ENCODE measurements at places on chromosomes 6 and 20.
A peak's percentile ranks its signal among the peaks of the same experiment; 100 is the strongest.

- DNase-seq = no peak
Measured at GRCh38 chr20:57620274-57620990, at the start of gene ZBP1. Gene ZBP1 (minus strand): TSS chr20:57620426. CDS start chr20:57620295, 131 bp downstream.

DNA sequence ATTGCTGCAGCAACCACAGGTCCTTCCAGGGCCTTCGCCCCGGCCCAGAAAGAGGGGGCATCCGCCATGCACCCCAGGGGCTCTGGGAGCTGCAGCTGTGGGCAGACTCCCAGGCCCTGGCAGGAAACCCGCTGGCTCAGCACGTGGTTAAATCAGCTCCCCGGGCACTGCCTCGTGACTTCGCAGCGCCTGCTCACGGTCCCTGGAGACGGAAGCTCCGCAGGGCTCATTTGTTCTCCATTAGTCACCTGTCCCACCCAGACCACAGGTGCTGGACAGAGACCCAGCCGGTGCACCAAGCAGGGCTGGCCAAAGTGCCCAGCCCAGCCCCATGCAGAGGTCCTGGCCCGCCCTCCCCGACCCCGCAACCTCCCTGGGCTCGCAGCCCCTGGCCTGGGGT, 14.7 kb downstream of the KCNQ2 start:
- no peak for DNase-seq

DNA sequence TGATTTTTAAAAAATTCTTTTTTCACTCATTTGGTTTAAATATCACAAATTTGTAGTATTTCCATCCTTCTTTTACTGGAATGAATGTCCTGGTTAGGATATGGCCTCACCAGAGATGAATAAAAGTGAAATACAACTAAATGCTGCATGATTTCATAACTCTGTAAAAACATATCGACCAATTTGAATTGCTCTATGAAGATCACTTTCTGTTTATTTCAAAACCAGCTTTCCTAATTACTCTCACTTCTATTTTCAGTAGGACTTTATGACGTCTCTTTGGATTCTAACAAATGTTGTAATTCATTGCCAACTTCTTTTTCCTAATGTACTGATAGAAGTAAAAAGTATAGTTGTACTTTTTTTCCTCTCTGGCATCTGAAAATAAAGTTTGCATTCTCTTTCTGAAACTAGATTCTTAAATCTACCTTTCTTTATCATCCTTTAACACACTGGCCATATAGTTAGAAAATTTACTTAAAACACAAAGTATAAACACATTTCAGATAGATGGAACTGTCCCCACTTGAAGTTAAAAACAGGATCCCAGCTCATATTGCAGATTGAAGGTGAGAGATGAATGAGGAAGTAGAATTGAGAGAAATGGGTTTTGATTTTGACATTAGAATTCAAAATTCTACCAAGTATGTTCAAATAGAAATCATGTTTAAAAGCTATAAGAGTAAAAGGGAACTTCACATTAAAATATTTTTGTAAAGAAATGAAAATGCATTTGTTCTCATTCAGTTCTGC, 40.3 kb upstream of the IL20RA start:
- no peak for DNase-seq

- DNase-seq = no peak
Measured at GRCh38 chr6:53244958-53245357, 96.3 kb upstream of the GCM1 start.

DNA sequence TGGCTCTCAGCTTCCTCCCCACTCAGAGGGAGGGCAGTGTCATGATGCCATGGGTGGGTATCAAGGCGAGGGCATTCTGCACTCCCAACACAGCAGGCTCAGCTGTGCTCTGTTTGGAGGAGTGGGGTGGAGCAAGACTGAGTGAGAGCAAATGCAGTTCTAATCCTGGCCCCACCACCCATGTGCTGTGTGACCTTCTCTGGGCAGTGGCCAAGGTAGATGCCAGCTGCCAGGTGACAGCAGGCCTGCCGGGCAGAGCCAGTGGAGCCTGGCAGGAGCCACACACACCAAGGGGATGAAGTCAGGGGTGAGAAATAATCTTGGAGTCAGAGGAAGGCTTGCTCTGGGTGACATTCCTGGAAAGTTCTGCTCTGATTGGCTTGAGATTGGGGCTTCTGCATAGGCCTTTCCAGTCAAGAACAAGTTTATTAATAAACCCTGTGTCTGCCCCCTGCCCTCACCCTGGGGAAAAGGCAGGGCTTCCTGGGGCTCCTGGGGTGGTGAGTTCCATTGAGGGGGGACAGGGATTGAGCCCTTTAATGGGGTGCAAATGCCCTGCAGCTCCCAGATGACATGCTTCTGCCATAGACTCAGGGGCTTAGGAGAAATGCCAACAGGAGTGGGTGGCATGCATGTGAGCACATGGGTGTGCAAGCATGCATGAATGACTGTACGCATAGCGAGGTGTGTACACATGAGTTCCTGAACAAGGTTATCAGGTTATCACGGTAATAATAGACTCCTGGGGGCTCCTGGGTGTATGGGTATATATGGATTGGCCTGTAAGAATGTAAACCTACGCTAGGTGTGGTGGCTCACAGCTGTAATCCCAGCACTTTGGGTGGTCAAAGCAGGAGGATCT, 134.2 kb downstream of the MRPL14 start:
- DNase-seq = no peak

DNA sequence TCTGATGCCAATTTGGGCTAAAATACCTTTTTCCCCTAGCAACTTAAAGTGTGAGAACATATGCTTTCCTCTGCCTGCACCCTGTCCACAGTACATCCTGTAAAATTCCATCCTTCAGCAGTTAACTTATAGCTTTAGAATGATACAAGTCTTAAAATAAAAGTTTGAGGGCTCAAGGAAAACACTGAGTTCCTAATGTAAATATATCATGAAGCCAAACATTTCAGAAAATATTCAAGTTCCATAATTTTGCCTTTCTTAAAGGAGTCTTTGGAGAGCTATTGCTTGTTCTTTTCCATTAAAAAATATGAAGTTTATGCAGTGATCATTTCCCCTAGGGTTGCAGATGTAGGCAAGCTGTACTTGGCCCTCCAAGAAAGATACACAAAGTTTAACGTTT, 303.8 kb downstream of the COL12A1 start:
- no peak for DNase-seq

- no peak for DNase-seq
Measured at GRCh38 chr6:169862043-169862891, 110.8 kb downstream of the ERMARD start.

- no peak for DNase-seq
Measured at GRCh38 chr6:125489579-125490285, 188.0 kb upstream of the HDDC2 start.

GRCh38 chr20:32535953-32536823, 48.9 kb downstream of the NOL4L start:
- peak; percentile 97 for DNase-seq

GRCh38 chr6:116387374-116387773, 16.6 kb downstream of the DSE start:
- DNase-seq = no peak

- no peak for DNase-seq
Measured at GRCh38 chr6:13009461-13009860, 292.9 kb downstream of the PHACTR1 start.

GRCh38 chr20:10369723-10370090, 64.3 kb downstream of the MKKS start:
- no peak for DNase-seq

DNA sequence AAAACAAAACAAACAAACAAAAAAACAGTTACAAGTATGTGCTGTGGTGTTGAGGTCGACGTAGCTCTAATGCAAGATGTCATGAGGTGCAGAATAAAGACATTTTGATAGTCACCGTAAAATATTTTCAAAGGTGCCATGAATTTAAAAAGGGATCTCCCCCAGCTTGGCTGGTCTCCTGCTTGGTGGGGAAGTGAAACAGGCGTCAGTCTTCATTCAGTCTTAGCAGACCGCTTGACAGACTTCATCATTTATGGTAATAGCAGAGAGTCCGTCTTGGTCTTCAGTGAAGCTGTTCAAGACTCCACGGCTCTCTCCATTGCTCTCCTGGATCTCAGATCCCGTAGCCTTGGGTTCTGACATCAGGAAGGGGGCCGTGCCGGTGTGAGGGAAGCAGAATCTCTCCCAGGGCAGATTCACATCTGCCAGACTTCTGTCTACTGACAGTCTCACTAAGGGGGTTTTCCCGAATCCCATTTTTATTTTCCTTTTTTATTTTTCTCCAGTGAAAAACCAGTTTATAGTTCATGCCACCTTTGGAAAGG, 1.6 kb downstream of the SLC24A3 start:
- no peak for DNase-seq

DNA sequence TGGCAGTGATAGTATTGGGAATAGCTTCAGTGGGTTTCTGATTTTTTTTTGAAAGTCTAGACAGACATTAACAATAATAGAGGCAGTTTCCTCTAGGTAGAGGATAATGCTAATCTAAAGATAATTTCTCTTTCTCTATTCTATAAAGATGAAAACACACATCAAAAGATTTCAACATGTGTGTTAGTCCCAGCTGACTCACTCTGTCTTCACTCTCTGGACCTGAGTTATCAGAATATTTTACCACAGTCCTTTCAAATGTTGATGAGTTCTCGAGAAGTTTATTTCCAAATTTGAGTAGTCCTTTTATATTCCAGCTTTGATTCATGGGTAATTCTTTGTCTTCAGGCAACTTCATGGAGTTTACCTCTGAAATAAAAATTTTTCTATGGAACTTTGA, 17.1 kb downstream of the RPRD1B start:
- DNase-seq = no peak

DNA sequence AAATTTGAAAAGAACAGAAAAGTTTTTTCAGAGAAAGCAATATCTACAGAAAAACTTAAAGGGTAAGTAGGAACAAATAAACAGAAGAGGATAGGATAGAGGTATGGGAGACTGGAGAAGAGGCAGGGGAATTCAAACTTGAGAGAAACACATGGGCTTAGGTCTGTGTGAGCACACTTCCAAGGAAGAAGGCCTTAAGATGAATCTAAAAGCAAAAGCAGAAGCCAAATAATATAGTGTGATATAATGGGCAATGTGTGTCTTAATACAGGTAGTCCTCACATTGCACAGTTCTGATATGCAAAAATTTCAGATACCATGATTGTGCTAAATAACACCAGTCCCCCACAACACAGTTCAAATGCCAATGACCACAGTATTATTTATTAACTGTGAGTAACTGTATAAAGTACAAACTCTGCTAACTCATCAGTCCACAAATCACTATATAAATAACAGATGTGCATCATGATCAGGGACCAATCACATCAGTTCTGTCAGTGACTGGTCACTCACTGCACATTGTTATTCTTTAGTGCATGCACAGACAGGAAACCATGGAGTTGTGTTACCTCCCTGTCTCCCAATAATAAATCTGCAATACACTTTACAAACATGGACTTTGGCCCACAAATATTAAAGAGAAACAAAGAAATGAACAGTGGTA, 18.6 kb downstream of the SNX14 start:
- DNase-seq = no peak

GRCh38 chr6:14029605-14030004, 88.0 kb upstream of the CD83 start:
- no peak for DNase-seq

DNA sequence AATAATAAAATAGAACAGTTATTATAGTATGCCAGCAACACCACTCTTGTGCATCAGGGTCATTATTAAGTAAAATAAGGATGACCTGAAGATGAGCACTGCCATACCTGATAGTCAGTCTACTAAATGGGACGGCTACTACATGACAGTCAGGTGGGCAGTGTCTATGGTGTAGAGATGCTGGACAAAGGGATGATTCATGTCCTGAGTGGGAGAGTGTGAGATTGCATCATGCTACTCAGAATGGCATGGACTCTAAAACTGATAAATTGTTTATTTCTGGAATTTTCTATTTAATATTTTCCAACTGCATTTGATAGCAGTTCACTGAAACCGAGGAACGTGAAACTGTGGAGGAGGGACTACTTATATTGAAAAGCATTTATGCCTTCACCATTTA, 38.8 kb downstream of the SNX9 start:
- no peak for DNase-seq

GRCh38 chr6:22892452-22892851, 323.1 kb downstream of the HDGFL1 start:
- DNase-seq = peak; percentile 53

GRCh38 chr20:43220612-43221011, 30.9 kb upstream of the PTPRT start:
- DNase-seq = no peak

DNA sequence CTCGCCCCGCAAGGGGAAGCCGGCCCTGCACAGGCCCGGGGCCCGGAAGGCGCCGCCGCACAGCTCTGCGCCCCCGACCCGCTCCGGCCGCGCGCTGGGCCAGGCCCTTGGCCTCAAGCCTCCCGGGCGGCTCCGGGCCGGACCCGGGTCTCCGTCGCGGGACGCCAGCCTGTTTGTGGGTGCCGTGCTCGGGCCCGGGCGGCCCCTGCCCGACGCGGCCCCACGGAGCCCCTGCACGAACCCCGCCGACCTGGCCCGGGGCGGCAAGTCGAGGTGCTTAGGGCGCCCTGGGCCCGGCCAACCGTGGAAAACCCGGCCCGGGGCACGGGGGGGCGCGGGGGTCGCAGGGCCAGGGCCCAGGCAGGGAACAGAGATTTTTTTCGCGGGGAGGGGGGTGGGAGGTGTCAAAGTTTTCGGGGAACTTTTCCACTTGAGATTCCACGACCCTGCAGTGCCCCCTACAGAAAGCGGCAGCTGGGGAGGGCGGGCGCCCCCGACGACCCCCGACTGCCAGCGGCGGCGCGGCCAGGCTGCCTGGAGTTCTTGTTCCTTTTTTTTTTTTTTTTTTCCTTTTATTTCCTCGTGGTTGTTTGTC, 805 bp upstream of the STX16 start:
- DNase-seq = no peak

- DNase-seq = no peak
Measured at GRCh38 chr6:127494240-127494767, 24.8 kb downstream of the MTCL3 start.

- peak; percentile 50 for DNase-seq
Measured at GRCh38 chr6:159788753-159789376, 537 bp downstream of the TCP1 start.

GRCh38 chr6:34729631-34730470, 27.5 kb upstream of the SNRPC start:
- no peak for DNase-seq

DNA sequence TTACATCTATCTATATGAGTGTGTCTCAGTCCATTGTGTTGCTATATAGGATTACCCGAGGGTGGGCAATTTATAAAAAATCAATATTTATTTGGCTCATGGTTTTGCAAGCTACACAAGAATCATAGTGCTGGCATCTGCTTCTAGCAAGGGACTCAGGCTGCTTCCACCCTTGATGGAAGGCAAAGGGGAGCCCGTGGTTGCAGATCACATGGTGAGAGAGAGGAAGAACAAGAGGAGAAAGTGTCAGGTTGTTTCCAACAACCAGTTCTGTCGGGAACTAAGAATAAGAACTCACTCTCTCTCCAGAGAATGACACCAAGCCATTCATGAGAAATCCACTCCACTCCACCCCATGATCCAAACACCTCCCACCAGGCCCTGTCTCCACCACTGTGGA, 48.2 kb upstream of the TENT5A start:
- no peak for DNase-seq

DNA sequence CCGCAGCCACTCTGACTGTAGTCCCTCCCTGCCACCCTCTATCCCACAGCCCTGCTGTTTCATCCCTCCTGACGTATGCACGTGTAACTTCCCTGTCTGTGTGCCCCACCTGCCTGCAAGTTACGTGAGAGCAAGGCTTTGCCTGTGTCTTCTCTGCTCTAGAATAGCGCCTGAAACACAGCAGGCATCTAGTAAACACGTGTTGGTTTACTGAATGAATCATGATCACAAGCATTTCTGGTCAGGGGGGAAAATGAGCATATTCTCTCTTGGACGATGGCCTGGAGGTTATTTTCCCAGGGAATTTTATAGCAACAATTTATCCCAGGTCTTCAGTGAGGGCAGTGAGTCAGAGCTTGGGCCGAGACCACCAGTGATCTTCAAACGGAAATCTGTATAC, 38.3 kb downstream of the PSMG4 start:
- DNase-seq = no peak

- DNase-seq = peak; percentile 80
Measured at GRCh38 chr6:127554435-127555006, 22.5 kb upstream of the C6orf58 start.

All from mesendoderm (in vitro differentiated cells).